ENCODE measurements at places on chromosomes 11 and 22. TPM values are rescaled to one million over a fixed set of nuclear protein-coding genes. Genes with fewer than 3 reads are reported as not detected.

DNA sequence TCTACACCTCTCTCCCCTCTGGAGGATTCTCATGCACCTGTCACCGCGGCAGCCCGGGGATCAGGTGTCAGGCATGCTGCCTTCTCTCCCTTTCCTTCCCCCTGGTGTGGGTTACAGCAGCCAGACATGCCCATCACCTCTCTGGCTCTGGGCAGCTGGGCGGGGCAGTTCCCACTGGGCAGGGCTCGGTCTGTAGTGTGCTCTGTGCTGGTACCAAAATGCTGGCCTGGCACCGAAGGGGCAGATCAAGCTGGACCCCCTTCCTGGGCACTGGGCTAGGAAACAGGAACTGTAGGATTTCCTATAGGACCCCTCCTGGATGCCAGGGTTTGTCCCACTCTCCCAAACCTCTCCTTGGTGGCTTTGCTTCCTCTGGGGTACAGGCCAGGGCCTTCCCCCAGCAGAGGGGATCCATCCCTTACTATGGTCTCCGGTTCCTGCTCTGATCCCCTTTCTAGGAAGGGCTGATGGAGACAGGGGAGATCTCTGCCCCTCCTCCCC lies 821 bp downstream of the GAL3ST1 start:
- no peak for DNase-seq

GRCh38 chr11:102204174-102204573 lies 93.9 kb downstream of the YAP1 start:
- no peak for DNase-seq

GRCh38 chr11:33893711-33894397 lies 2.0 kb upstream of the LMO2 start:
- DNase-seq: no peak

DNA sequence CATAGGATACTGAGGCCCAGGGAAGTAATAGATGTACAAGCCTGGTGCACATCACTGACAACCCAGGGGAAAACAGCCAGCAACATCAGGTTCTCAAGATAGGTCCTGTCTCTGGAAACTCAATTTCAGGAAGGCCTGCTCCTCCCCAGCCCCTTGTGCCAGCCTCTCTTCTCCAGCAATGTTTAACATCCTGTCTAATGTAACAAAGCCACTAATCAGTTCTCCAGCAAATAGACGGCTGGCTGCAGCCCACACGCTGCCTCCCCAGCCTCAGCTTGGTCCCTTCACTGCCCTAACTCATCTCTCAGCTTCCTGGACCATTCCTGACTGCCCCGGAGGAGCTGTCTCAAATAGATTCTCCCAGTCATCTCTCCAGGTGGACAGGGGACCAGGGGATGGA lies 37.8 kb downstream of the RPL27A start:
- DNase-seq: no peak

GRCh38 chr11:95708681-95709080 lies 80.9 kb downstream of the FAM76B start:
- DNase-seq: no peak

GRCh38 chr11:131943295-131943694 lies 572.9 kb downstream of the NTM start:
- DNase-seq: no peak

DNA sequence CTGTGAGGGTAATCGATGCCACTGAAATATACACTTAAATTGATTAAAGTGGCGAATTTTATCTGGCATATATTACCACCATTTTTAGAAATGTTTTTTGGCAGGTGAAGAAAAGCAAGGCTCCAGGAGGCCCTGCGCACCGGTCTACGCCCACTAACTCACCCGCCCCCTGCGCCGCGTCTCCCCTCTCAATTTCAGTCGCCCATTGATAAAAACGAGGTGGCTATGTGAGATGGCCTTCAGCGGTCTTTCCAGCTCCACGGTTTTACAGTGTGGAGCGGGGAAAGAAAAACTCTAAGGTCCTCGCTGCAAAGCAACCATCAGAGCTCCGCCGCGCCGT lies 602 bp upstream of the AQP11 start:
- no peak for DNase-seq

DNA sequence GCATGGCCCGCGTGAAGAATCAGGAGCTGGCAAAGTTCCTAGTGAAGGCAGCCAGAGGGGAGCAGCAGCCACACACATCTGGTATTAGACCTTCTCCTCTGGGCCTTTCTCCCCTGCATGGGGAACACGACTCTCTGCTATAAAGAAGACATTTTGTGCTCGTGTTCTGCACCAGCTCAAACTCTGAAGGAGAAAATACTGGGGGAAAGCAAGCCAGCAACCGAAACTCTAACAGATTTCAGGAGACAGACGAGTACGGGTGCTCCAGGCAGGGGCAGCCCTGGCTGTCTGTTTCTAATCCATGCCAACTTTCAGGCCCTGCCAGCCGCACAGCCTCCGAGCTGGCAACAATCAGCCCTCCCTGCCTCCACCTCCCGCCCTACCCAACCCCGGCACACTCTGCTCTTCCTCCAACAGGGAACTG lies 296.3 kb downstream of the BRD1 start:
- no peak for DNase-seq

GRCh38 chr11:78493413-78493975 lies 75.9 kb upstream of the GAB2 start:
- DNase-seq: no peak

GRCh38 chr11:69094111-69094914 lies 45.6 kb downstream of the TPCN2 start:
- no peak for DNase-seq

DNA sequence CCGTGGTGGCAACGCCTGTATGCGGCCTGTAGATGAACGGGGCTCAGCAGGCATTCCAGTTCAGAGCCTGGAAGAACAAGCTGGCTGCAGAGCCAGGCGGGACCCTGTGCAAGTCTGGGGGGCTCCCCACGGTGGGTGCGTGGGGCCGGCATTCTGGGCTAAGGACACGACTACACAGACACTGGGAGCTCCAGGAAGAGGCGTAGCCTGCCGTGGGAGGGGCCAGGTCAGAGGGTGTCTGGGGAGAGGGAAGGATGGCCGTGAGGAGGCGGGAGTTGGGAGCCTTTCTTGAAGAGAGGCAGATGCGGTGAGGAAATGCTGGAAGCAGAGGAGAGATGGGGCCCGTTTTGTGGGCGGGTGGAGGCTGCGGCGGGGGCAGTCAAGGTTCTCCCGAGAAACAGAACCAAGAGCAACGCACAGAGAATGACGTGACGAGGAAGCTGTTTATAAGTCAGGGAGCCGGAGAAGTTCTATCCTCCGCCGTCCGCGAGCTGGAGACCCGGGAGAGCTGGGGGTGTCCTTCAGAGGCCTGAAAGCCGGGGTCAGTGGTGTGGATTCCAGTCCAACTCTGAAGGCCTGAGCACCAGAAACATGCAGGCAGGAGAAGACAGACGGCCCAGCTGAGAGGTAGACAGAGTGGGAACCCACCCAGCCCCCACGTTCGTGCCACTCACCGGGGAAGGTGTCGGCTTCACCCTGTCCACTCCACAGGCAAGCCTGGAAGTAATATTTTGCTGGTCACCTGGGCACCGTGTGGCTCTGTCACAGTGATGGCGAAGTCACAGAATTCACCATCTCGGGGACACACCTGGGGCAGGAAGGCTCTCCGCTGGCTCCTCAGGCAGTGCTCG lies 529.6 kb downstream of the BRD1 start:
- DNase-seq: no peak

DNA sequence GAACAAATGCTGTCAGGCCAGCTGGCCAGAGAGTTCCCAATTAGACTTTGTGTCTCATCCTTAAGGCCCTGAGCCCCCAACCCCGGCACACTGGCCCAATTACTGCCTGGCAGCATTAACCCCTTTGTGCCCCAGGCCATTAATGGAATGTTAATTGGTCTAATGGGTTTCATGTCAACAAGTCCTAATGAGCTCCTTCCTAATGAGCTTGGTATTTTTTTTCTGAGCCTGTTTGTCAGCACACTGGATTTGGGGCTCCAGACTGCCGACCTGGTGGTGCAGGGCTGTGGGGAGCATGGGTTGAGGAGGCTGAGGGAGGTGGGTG lies 148.8 kb downstream of the FEZ1 start:
- no peak for DNase-seq

Gene HTR3A
- 1.2 TPM for total RNA-seq

Gene TMEM191B
- total RNA-seq: 1.6 TPM

Gene TRIM49
- total RNA-seq: under 0.01 TPM

Gene TEX12
- not detected for total RNA-seq

Gene CD3G
- not detected for total RNA-seq

Gene RAC2
- under 0.01 TPM for total RNA-seq

Measured in frontal cortex (tissue), 4 donors.